NCI-H1436 (cell line): ENCODE measurements at places on chromosomes 13 and 19.

- no peak for DNase-seq
These were observed 37.4 kb upstream of the GAS6 start for GRCh38 chr13:113901231-113901630.

DNA sequence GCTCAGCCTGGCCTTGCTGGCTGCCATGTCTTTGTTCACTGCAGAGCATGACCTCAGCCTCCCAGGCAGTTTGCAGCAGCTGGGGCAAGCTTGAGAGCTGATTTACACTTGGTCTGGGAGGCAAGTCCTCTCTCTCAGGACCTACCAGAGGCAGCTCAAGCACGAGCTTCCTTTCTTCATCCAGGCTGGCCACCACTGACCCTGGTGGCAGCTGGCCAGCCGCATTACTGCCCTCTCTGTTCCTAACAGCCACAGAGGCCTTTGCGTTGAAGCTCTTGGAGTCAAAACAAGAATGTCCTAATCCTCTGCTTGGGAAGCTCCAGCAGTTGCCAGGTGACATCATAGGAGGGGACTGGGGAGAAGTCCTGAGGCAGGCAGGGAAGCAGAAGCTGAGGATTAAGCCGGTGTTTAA, 85.7 kb downstream of the NUFIP1 start:
- no peak for DNase-seq

GRCh38 chr19:13208672-13209483, 58.7 kb downstream of the IER2 start:
- DNase-seq: no peak

- DNase-seq: no peak
These were observed 23.4 kb upstream of the MBNL2 start for GRCh38 chr13:97198753-97199152.

- DNase-seq: peak; percentile 83
These were observed 22.3 kb downstream of the NLRP11 start for GRCh38 chr19:55809381-55810058.

DNA sequence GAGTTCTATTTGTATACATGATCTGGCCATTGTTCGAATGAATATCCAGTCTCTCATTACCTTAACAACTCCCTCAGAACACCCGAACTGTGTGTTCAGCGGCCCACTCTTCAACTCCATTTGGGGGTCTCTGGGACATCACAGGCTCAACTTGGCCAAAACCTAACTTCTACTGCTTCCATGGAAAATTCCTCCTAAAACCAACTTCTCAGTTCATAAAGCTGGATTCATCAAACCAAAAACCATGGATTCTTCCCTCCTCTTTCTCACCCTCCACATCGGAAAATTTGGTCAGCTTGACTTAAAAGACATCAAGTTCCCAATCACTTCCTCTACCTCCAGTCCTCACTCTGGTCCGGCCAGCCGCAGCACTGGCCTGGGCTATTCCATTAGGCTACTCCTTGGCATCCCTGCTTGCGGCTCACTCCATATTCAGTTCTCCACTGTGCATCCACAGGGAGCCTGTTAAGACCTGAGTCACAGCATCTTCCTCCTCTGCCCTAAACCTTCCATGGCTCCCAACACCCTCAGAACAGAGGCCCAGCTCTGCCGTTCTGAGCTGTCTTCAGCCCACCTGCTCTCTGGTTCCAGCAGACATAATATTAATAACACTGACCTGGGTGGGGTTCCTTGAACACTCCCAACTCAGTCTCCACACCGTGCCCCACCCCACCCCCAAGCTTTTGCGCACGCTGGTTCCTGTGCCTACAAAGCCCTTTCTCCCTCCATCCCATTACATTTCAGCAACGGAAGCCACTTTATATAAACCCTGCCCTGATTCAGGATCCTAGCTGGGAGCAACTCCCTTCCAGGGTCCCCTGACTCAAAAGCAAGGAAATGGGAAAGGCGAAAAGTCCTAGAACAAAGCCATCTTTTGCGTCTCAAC, 1.1 kb downstream of the ZNF792 start:
- no peak for DNase-seq

GRCh38 chr13:50672025-50672424, 171.5 kb downstream of the DLEU7 start:
- DNase-seq: no peak

DNA sequence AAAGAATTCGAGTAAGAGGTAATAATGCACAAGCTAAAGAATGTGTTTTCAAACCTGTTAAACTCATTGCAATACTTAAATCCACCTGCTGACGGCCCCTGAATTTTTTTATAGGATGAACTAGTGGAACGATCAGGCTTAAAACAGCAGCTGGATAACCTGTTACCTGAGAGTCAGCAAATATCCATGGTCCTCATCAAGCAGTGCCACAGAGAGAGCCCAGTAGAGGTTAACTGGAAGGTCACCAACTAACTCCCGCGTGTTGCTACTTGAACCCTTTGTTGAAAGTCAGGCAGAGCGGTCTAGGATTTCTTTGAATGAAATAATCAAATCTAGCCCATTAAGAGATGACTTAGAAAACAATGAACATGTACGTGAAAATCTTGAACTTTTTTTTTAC, 47.6 kb upstream of the SPRY2 start:
- no peak for DNase-seq

- DNase-seq: no peak
These were observed 85.9 kb downstream of the GJA3 start for GRCh38 chr13:20074966-20075365.

- DNase-seq: no peak
These were observed 75.1 kb downstream of the GNG7 start for GRCh38 chr19:2627319-2627829.

DNA sequence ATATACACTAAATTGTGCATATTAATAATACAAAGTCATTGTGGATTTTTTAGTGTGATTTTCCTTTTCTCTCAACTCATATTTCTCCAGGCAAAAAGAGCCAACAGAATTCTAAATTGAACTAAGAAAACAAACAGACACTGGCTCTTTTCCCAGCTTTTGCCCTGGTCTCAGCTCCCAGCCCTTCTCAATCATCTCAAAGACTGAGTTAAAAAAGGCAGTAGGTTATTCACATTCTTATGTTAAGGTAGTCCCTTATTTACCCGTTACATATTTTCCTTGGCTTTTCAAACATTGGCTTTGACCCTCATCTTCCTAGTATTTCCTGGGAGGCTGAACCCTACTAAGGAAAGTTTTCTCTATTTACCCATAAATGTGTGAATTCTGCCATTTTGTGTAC, 753.6 kb downstream of the LIG4 start:
- no peak for DNase-seq

DNA sequence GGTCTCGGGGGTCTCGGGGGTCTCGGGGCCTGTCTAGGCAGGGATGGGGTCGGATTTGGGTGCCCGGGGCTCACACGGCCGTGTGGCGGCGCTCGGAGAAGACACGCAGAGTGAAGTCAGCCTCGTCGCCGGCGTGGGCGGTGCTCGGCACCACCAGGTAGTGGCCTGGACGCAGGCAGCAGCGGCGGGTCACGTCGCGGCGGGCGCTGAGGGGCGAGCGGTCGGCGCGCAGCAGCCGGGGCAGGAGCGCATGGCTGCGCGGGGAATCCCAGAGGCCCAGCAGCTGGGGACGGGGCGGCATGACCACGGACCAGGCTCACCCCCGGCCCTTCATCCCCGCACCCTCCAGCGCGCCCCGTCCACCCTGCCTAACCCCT, 8.2 kb downstream of the CAPN12 start:
- DNase-seq: no peak

DNA sequence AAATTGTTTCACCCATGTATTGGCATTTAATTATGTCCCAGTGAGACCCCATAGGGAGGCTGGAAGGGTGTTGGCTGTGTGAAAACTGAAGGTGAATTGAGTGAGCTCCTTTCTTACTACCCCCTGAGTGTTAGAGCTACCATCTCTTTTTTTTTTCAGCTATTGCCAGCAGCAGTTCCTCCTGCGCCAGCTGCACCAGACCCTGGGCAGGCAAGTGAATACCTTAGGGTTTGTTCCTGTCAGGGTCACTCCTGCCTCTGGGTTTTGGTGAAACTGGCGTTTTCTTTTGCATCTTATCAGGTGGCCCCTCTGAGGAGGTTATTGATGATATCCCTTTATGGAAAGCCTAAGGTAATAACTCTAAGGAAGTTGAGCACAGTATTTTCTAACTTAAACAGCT, 25.5 kb downstream of the CEACAM8 start:
- DNase-seq: no peak

GRCh38 chr19:36215276-36216123, 594 bp downstream of the ZNF146 start:
- no peak for DNase-seq

DNA sequence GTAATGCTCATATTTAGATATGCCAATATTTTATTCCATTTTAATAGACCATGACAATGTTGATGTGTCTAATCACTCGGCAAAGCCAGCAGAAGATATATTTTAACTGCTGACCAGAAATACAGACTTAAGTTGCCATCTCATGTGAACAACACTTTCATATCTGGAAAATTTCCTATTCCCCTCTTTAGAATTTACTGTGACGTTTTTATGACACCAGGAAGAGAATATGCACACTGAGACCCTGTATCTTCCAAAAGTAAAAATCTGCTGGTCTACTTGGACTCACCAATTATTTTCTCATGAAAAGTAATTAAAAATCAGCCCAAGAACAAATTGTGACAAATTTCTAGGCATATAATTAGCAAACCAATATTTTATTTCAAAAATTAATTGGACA, 2.1 kb downstream of the PROSER1 start:
- no peak for DNase-seq

GRCh38 chr13:45779901-45780300, 71.7 kb downstream of the SIAH3 start:
- DNase-seq: no peak

DNA sequence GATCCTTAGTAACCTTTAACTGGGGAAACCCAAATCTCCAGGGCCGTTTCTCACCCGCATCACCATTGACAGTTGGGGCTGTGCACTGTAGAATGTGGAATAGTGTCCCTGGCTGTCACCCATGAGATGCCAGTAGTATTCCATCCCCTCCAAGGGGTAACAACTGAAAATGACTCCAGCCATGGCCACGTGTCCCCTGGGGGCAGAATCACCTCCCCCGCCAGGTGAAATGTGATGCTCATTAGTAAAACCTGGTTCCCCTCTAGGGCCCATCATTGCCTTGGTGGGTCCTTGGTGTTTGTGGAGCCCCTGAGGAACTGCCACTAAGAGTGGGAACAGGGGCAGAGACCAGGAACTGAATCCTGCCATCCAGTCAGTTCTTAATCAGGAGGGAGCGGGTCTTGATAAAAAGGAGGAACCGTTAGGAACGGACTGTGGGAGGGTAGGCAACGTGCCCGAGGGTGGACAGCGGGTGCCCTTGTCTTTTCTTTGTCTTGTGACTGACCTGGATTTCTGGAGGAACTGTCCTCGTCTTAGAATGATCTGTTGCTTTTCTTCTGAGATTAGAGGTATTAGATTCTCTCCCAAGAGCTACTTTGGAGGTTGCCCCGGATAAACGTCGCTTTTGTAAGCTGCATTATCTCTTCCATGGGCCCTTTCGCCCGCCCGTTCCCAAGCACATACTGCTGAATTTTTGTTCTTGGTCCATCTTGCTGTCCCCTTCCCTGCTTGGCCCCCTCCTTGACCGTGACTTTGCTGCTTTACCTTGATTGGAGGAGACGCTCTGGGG, 3.5 kb downstream of the MYO9B start:
- no peak for DNase-seq

DNA sequence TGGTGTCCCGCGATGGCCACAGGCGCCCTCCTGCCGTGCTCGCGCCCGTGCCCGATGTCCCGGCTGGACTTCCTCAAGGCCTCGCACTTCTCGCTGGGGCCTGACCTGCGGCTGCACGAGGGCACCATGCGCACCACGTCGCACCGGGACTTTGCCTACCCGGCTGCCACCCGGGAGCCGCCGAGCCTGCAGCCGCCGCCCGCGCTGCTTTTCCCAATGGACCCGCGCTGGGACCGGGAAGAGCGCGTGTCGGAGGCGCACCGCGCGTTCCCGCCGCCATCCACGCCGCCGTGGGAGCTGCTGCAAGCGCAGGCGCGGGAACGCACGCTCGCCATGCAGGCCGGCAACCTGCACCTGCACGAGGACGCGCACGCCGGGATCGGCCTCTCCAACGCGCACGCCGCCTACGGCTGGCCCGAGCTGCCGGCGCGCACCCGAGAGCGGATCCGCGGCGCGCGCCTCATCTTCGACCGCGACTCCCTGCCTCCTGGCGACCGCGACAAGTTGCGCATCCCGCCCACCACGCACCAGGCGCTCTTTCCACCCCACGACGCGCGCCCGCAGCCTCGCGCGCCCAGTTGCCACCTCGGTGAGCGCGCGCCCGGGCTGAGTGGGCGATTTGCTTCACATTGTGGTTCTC, 12.1 kb upstream of the PEX11G start:
- DNase-seq: peak; percentile 80

DNA sequence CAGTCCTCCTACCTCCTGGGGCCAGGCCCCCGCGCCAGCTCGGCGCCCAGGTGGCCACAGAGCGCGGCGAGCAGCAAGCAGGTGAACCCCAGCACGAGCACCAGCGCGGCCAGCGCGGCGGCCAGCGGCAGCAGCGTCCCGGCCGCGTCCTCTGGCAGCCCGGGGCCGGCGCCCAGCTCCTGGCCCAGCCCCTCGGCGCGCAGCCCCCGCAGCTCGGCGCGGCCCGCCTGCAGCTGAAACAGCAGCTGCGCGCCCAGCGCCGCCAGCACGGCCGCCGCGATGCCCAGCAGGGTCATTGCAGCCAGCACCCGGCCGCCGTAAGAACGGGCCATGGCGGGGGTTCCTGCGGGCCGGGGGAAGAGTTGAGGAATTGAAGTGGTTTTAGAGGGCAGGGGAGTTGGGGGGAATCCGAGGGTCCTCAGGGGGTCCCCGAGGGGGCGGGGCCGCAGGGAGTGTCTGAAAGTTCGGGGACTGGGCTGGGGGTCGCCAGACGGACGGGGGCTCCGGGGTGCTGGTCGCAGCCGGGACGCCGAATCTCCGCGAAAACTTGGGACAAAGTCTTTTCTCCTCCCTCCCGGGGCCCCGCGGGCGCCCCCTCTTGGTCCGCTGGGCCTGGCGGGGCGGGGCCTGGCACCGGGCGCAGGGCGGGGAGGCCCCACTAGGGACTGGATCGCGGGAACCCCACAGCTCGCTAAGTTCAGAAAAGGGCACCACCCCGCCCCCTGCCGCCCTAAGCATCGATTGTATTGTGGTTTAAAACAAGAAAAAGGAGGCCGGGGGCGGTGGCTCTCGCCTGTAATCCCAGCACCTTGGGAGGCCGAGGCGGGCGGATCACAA, at the start of gene TMEM221:
TSS of gene TMEM221 (minus strand) at position 538 of the 837 bp plus-strand sequence. CDS start at position 332, 206 bp downstream.
- no peak for DNase-seq

DNA sequence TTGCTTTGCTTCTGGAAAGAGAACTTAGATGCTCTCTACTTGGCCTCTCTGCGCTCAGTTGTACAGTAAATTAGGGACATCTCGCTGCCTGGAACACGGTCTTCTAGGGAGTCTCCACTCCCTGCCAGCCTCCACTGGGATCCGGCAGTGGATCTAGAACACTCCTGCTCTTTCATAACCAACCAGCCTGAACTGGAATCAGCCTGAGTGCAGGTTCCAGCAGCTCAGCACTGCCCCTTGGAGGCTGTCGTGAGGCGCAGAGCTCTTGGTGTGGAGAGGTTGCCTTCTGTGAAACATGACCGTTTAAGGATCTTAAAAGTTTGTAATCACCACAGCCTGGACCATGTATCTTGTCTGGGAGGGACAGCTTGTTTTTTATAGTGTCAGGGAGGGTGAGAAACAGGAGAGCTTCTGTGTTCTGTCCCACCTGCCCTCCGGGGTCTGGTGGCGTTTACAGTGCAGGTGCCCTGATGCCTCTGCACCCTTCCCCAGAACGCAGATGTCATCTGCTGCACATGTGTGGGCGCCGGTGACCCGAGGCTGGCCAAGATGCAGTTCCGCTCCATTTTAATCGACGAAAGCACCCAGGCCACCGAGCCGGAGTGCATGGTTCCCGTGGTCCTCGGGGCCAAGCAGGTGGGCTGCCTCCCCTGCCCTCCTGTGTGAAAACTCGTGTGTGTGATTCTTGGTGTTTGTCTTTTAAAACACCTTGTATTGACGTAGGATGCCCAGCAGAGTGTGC, 24.8 kb downstream of the UPF1 start:
- DNase-seq: no peak

- no peak for DNase-seq
These were observed 7.3 kb downstream of the FXYD3 start for GRCh38 chr19:35122687-35123551.
